ENCODE measurements at places on chromosomes 2 and 18. TPM values are rescaled to one million over a fixed set of nuclear protein-coding genes. Genes with fewer than 3 reads are reported as not detected.

GRCh38 chr2:29729932-29730331 lies 191.5 kb downstream of the ALK start:
- no peaks in the 10 kb centered on the region for H3K36me3 ChIP-seq
- H3K27me3 ChIP-seq = no peaks in the 10 kb centered on the region
- H3K27ac ChIP-seq = no peak overlapping the region
- H3K4me1 ChIP-seq = no peaks in the 10 kb centered on the region
- DNase-seq = no peak

GRCh38 chr2:28049899-28050298 lies 159.4 kb downstream of the BABAM2 start:
- no peak for DNase-seq
- H3K27ac ChIP-seq = no peak overlapping the region
- H3K36me3 ChIP-seq = peaks cover 4% of the 10 kb centered on the region
- no peaks in the 10 kb centered on the region for H3K4me1 ChIP-seq

DNA sequence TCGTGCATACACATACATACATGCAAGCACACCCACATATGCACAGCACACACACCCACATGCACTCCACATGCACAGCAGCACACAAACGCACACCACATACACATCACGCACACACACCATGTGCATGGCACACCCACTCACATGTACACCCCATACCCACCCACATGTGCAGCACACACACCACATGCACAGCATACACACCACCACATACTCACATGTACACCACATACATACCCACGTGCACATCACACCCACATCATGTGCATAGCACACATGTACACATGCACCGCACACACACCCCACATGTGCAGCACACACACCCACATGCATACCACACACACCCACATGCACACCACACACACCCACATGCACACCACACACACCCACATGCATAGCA lies 132.0 kb upstream of the RGPD4 start:
- no peaks in the 10 kb centered on the region for H3K36me3 ChIP-seq
- H3K4me3 ChIP-seq = no peak overlapping the region
- DNase-seq = no peak
- no peak overlapping the region for H3K27ac ChIP-seq

DNA sequence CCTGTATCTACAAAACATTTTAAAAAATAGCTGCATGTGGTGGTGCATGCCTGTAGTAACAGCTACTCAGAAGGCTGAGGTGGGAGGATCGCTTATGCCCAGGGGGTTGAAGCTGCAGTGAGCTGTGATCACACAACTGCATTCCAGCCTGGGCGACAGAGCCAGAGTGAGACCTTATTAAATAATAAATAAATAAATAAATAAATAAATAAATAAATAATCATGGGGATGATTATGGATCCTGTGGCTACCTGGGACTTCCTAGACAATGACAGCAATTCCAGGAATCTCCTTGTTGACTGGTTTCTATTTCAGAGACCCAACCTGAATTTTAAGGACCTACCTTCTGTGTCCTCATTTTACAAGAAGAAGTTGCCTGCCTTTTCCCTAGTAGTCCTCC lies 91.5 kb downstream of the KCTD18 start:
- H3K36me3 ChIP-seq = no peaks in the 10 kb centered on the region
- H3K4me1 ChIP-seq = no peaks in the 10 kb centered on the region
- H3K27ac ChIP-seq = no peak overlapping the region
- no peaks in the 10 kb centered on the region for H3K27me3 ChIP-seq
- no peak for DNase-seq
- H3K4me3 ChIP-seq = no peak overlapping the region

- no peak overlapping the region for H3K4me3 ChIP-seq
- no peaks in the 10 kb centered on the region for H3K4me1 ChIP-seq
- H3K36me3 ChIP-seq = peaks cover 3% of the 10 kb centered on the region
- DNase-seq = no peak
- no peak overlapping the region for H3K27ac ChIP-seq
These were observed 103.6 kb downstream of the STK39 start for GRCh38 chr2:168143813-168144212.

DNA sequence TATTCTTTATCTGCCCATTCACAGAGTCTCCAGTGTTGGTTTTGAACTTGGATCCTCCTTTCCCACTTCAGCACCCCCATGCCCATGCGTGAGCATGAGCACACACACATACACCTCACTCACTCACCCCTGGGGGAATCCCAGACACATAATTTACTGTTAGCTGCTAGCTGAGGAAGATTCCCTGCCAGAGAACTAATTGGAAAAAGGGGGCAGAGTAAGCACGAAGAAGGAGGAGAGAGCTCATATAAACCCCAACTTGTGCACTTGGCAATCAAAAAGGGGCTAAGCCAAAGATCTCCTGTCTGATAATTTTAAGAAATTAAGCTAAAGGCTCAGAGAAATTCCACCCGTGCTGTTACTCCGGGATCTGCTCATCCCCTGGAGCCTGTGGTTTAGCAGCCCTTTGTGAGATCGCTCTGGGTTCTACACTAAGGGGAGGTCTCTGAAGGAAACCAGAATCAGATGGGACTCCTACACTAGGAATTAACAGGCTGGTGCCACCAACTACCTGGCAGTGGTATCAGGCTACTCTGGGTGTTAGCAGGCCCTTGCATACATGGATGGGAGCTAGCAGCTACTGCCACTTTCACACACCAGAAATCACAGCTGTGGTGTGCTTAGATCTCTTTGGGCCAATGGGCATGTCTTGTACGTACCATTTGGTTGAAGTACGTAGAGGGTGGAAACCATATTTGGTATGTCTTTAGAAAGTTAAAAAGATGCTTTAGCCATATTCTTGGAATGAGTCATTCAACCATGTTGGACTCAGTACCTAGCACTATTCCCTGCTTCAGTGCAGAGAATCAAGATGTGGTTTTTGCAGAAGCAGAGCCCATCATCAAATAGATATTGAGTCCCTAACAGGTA lies 95.6 kb upstream of the SLC14A2 start:
- H3K4me3 ChIP-seq = no peak overlapping the region
- no peaks in the 10 kb centered on the region for H3K36me3 ChIP-seq
- DNase-seq = no peak
- H3K27me3 ChIP-seq = no peaks in the 10 kb centered on the region

GRCh38 chr18:21439431-21439846 lies 161.1 kb downstream of the ESCO1 start:
- no peak for DNase-seq
- no peak overlapping the region for H3K4me3 ChIP-seq
- H3K4me1 ChIP-seq = no peaks in the 10 kb centered on the region
- no peaks in the 10 kb centered on the region for H3K36me3 ChIP-seq

GRCh38 chr2:166106431-166107015 lies 21.3 kb downstream of the SCN1A start:
- H3K27ac ChIP-seq = no peak overlapping the region
- no peaks in the 10 kb centered on the region for H3K4me1 ChIP-seq
- no peaks in the 10 kb centered on the region for H3K36me3 ChIP-seq
- no peak overlapping the region for H3K4me3 ChIP-seq

DNA sequence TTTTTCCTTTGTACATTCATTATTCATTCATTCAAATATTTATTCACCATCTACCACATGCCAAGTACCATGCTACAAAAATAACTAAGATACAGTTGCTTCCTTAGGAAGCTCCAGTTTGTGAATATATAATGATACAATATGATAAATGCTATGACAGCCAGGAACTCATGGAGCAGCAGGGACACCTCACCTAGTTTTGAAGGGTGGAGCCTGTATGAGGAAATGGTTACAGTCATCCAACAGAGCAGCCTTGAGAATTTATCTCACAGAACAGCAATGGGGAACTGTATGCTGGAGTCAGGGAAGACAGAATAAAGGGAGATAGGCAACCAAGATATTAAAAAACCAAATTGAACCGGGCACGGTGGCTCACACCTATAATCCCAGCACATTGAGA lies 124.0 kb downstream of the OSBPL1A start:
- no peak for DNase-seq
- H3K27me3 ChIP-seq = peaks cover 22% of the 10 kb centered on the region
- H3K4me1 ChIP-seq = peaks cover 9% of the 10 kb centered on the region
- H3K27ac ChIP-seq = no peak overlapping the region
- no peak overlapping the region for H3K4me3 ChIP-seq

GRCh38 chr2:44200759-44201158 lies 32.1 kb downstream of the PPM1B start:
- no peak overlapping the region for H3K27ac ChIP-seq
- H3K4me1 ChIP-seq = no peaks in the 10 kb centered on the region
- H3K36me3 ChIP-seq = peaks cover 18% of the 10 kb centered on the region
- no peak for DNase-seq

DNA sequence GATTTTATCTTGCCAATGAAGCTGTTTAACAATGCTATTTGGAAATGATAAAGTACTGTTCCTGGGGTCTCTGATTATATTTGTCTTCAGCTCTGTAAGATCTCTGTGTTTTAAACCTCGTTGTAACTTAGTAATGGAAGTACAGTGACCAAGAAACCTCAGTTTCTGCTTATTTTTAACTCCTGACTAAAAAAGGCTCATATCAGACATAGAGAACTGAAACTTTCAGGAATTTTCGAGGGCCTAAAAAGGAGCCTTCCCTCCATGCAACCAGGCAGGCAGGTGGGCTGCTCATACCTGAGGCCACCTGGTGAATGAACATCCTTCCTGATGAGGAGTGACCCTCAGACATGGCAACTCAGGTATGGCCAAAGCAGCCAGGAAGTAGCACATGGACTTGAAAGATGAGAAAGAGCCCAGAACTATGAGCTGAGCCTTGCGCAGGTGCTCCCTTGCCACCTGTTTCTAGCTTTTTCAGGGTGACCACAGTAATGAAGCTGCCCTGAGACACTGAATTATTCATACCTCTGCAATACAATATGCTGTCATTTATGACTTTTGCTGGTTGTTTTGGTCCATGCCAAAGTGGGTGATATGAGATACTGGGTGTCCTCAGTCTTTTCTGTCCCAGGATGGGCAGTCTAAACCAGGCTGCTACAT lies 23.9 kb downstream of the MYO3B start:
- H3K4me3 ChIP-seq = no peak overlapping the region
- no peak overlapping the region for H3K27ac ChIP-seq
- DNase-seq = no peak
- H3K4me1 ChIP-seq = no peaks in the 10 kb centered on the region

DNA sequence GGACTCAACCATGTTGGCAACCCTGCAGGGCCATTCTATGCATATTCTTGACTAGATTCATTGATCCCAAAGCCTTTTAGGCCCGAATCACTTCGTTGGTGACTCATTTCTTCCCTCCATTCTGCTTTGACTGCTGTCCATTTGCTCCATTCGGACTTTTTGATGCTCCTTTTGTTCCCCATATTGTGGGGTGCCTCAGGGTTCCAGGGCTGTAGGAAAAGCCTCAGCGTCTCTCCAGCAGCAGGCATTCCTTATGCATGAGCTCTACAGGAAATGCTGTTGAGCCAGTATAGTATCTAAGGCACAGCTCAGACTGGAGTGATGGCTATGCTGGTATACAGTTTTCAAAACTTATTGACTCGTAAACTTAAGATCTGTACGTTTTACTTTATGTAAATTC lies 292.6 kb downstream of the PRKCE start:
- no peak for DNase-seq
- no peak overlapping the region for H3K4me3 ChIP-seq
- peaks cover 3% of the 10 kb centered on the region for H3K36me3 ChIP-seq
- H3K4me1 ChIP-seq = no peaks in the 10 kb centered on the region

- H3K4me1 ChIP-seq = peaks cover 12% of the 10 kb centered on the region
- peak; percentile 61 for DNase-seq
- peaks cover 38% of the 10 kb centered on the region for H3K36me3 ChIP-seq
- peak overlapping the region; percentile 85 for H3K4me3 ChIP-seq
- H3K27ac ChIP-seq = peak overlapping the region; percentile 79
These were observed 808 bp downstream of the ATP5MC3 start for GRCh38 chr2:175180701-175181103.

DNA sequence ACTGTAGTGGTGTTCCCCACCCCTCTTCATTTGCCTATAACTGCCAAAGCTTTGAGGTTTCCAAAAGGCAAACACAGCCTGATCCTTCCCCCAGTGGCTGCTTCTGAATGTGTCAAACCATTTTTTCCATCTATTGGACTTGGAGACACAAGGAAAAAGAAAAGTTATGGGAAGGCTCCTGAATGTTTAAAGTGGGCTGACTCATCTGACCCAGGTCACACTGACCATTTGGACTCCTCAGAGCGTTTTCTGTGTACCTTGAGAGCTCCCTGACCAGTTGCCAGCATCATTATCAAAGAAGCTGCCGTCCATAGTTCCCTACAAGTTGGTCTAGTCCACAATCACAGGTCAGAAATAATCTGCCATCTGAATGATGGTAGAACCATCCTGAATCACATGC lies 123.4 kb upstream of the COL3A1 start:
- H3K27me3 ChIP-seq = no peaks in the 10 kb centered on the region
- no peaks in the 10 kb centered on the region for H3K36me3 ChIP-seq
- H3K27ac ChIP-seq = no peak overlapping the region
- no peak for DNase-seq
- no peak overlapping the region for H3K4me3 ChIP-seq

DNA sequence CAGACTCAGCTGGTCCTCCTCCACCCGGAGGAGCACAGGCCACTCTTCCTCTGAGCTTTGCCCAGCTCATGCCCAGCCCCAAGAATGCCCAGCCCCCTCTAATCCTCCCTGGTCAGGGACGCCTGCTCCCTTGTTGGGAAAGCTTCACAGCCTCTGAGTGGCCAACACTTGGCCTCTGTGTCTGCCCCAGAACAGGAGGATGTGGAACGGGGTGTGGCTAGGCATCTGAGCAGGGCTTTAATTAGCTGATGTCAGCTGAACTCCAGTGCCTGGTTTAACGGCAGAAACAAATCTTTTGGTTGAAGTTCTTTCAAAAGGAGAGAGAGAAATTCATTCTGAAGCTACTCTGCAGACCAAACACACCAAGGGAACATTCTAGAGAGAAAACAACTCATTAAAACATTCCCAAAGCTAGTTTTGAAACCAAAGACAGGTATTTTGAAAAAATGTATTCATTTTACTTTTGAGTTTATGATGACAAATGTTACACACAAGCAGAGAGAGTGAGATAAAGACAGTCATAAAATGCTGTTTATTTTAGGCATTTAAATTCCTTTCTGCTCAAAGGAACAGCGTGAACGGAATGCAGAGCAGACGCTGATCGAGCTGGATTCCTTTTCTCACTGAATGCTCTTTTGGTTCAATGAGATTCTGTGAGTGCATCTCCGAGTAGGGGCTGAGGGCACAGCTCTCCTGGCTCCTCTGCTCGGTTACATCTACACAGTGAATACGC lies 63.8 kb downstream of the RTP5 start:
- H3K36me3 ChIP-seq = no peaks in the 10 kb centered on the region
- no peaks in the 10 kb centered on the region for H3K4me1 ChIP-seq

The DYSF gene
- total RNA-seq = 0.17 TPM

The WDSUB1 gene
- total RNA-seq = 16.4 TPM

The CIB4 gene
- not detected for total RNA-seq

The DNAH7 gene
- 0.05 TPM for total RNA-seq

The TDRD15 gene
- total RNA-seq = 1.1 TPM

Data from B cell (primary cell).